ENCODE measurements at places on chromosomes 7 and 10. TPM values are rescaled to one million over a fixed set of nuclear protein-coding genes. Genes with fewer than 3 reads are reported as not detected.

The SPDYE2B gene
- not detected for total RNA-seq

The CCL24 gene
- not detected for total RNA-seq

The VWA2 gene
- total RNA-seq = 0.43 TPM

The PNLIP gene
- not detected for total RNA-seq

The CCDC3 gene
- under 0.01 TPM for total RNA-seq

The FAM13C gene
- total RNA-seq = 0.14 TPM

The CPED1 gene
- total RNA-seq = 143 TPM

The CACNB2 gene
- 0.14 TPM for total RNA-seq

The ZNF425 gene
- total RNA-seq = 1.6 TPM

The SERPINE1 gene
- total RNA-seq = 2,489 TPM

The TDRD1 gene
- not detected for total RNA-seq

The AIMP2 gene
- 58.7 TPM for total RNA-seq

The MNX1 gene
- total RNA-seq = not detected

The LIPM gene
- not detected for total RNA-seq

The SUN3 gene
- total RNA-seq = not detected

All from placental pericyte (primary cell).